ENCODE measurements at places on chromosomes 3 and 15.

DNA sequence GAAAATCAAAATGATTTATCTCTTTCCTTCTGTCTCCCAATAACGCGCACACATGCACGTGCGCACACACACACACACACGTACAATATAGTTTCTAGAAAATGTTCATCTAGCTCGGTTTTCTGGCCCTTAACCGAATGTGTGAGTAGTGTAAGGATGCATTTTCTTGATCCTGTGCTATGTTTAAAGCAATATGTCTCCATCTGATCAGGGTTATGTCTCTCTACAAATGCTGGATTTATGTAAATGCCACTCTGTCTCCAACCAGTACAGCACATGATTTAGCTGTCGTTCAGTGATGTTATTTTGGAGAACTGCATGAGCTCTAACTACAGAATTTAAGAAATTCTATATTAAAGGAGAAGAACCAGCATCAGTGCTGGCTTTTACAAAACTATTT is 198.0 kb downstream of the TJP1 start:
- DNase-seq, result no peak

DNA sequence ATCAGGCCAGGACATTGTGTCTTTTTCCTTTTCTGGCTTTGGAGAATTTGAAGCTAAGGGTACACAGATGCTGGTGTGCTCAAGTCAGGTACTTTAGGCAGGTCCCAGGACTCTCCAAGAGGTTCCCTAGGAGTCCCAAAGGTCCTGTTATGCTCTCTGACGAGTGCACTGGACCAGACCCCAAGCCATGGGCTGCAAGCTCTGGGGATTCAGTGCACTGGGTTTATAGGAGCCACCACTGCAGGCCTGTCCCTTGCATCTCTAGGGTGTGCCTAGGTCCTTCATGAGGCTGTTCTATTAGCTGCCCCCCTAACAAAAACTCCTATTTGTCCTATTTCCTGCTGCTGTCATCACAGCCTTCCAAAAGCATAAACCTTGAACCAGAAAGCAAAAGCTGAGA is 31.9 kb upstream of the BFSP2 start:
- no peak for DNase-seq

DNA sequence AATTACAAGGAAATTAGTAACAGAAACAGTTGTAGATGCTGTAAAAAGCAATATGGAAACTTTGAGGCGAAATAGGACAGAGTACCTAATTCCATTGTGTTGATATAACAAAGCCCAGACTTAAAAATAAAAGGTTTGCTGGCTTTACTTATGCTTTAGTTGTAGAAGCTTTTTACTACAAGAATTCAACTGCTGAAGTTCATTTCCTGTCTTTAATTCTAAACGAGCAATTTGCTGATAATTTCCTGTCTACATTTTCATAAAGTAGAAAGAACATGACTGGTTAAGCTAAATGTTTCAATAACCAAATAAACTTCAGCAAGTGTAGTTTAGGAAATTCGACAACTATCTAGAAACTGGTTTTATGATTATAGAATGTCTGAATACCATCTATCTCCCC is 423.8 kb downstream of the MECOM start:
- no peak for DNase-seq

GRCh38 chr3:14166877-14167603 is 11.4 kb downstream of the XPC start:
- DNase-seq, result no peak

DNA sequence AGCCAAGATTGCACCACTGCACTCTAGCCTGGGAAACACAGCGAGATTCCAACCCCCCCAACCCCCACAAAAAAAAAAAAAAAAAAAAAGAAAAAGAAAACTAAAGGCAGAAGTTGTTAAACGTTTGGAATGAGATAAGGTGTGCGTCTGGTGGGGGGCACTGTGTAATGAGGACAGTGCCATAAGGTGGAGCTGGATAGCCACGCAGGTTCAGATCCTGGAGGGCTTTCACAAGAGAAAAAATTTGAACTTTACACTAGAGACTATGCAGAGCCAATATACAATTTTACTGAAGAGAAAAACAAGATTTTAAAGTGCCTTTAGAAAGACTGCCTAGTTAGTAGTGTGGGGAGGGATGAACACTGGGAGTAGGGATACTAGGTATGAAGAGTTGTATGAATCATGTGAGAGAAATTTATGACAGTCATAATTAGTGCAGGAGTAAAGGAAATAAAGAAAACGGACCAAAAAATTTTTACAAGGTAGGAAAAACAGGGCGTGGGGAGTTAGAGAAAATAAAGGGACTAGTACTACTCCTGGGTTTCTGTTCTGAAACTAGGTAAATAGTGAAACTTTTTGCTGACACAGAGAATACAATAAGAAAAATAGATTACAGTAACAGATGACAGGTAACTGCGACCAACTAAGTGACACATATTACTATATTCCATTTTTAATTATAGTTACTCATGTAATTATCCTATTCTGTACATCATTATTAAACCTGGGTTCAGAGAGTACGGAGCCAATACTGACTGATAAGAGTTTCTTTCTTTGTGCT is 108.1 kb downstream of the PEAK1 start:
- DNase-seq, result no peak

GRCh38 chr15:92167451-92167850 is 226.2 kb upstream of the ST8SIA2 start:
- no peak for DNase-seq

- no peak for DNase-seq
Observed at GRCh38 chr3:5657106-5657505, 469.6 kb downstream of the EDEM1 start.

DNA sequence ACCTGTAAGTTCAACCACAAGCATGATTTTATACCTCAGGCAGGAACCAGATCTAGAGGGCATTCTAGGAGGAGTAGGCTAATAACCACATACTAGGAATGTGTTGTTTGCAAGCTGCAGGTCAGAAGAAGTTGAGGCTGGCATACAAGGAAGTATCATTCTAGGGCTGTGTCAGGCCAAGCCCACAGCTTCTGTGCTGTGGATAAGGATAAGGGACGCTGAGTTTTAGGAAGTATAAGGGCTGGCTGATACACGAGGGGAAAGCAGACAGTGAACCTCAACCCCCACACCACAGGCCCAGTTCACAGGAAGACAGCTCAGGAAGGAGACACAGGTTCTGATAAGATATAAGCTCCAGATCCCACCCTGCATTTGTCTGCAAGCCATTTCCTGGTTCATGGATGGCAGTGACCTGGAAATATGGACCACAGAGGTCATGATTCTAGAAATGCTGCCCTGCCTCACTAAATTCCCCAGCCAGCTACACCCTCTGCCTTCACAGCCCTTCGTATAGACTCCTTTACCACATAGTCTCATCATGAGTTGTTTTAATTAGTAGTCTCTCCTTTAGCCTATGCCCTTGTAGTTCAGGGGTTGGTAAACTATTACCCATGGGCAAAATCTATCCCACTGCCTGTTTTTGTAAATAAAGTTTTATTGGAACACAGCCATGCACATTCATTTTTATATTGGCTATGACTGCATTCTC is 260.7 kb downstream of the OPA1 start:
- DNase-seq, result no peak

GRCh38 chr3:104438706-104439105 is 928.0 kb upstream of the ALCAM start:
- DNase-seq, result no peak

DNA sequence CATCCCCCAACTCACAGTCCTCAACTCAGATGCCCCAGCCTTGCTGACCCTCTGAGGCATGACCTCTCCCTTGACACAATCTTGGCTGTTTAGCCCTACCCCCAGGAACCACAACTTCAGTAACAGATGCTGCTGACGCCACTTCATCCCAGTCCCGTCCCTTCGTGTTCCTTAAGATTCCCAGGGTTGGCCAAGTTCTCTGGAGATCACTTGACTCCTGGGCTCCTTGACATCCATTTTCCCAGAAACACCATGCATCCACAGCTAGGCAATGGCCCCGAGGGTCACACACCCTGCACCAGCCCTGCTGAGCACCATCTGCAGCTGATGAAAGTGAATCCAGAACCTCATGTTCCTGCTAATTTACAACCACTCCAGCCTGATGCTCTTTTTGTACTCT is 6.9 kb downstream of the RTP2 start:
- no peak for DNase-seq
